ENCODE measurements at places on chromosomes 1 and 21.

DNA sequence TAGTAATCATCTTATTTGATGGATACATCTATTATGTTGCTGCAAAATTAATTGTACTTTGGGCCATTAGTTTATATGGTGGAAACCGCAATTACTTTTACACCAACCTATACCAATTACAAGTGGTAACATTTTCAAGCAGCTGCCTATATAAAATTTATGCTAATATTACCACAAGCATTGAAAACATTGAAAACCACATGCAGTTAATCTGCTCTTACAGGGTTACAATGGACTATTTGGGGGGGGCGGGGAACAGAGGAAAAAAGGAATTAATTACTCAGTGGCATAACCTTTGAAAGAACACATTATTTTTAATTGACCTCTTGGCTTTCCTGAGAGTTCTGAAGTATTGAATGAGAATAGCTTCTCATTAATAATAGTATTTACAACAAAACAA lies 1793.2 kb downstream of the NCAM2 start:
- ATAC-seq = no peak

DNA sequence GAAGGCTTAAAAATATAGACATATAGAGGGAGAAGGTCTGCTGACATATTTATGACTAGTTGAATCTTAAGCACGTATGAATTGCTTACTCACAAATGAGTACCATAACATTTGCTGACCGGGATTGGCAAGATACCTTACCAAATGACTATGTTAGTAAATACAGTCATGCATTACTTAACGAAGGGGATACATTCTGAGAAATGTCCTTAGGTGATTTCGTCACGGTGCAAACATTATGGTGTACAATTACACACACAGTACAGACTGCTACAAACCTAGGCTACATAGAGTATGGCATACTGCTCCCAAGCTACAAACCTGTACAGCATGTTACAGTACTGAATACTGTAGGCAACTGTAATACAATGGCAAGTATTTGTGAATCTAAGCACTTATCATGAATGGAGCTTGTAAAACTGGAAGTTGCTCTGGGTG lies 19.4 kb upstream of the UBE2U start:
- ATAC-seq = no peak

DNA sequence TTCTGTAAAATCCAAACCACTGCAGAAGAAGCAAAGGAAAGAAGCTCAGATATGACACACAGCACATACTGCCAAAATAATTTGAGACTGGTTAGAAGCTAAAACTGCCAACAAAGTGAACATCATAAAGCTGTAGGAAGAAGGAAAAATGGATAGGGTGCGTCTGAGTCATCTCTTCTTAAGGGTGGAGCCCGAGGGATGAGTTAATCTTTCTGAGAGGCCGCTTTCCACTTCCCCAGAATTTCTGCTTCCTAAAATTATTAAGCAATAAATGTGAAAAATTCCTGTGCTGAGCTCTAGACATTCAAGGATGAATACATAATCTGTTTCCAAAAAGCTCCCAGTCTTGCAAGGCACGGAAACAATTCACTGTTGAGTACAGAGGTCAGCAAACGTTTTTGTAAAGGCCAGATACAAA lies 20.1 kb downstream of the PPT1 start:
- no peak for ATAC-seq

DNA sequence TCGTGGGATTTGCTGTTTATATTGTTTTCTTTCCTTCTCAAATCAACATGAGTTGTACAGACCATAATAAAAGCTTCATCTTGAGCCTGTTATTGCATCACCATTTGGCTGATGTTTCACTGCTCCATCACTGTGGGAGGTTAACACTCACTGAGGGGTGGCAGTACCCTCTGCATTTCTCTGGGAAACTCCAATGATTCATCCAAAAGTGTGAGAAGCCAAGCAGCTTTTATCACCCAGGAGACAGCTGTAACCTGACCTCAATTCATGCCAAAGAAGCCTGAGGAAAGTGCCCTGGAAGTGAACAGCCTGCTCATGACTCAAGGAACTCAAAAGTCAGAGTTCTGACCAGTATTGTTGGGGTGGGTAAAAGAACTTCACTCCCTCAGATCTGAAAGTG lies 84.1 kb downstream of the GPR88 start:
- ATAC-seq = peak; percentile 66

- ATAC-seq = no peak
Measured at GRCh38 chr1:76121850-76122249, 47.3 kb downstream of the ST6GALNAC3 start.

DNA sequence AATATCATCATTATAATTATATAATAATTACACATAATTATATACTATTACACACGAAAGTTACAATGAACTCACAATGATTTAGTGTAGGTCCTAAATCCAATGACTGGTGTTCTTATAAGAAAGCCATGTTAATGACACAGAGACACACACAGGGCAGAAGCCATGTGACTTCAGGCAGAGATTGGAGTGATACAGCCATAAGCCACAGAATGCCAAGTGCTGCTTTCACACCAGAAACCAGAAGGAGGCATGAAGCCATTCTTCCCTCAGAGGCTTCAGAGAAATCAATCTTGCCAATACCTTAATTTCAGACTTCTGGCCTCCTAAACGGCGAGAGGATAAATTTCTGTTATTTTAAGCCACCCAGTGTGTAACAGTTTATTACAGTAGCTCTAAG lies 147.4 kb upstream of the KRTAP19-8 start:
- ATAC-seq = peak; percentile 16

DNA sequence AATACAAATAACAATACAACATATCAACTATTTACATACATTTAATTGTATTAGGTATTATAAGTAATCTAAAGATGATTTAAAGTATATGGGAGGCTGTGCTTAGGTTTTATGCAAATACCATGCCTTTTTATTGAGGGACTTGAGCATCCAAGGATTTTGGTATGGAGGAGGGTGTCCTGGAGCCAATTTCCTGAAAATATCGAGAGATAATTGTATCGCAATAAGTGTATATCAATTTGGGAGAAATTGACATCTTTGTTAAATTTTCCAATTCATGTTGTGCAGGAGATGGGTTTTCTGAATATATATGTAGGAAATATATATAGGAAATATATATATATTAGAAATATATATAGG lies 63.5 kb downstream of the ATP1A1 start:
- ATAC-seq = peak; percentile 24

DNA sequence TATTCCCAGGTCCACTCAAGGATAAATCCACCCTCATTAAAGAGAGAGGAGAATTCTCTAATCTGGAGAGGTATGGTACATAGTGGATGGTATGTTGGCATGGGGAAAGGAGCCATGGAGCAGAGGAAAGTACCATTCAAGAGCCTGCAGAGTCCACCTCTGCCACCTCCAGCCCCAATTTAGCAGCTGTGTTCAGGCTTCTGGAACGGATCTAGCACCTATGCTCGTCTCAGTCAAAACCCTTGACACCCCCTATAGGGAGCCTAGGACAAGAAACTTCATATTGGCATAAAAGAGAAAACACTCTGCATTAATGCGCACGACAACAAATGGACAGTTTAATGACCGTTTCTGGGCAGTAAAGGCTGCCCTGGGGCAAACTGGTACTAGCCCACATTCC lies 161.1 kb upstream of the FAM78B start:
- ATAC-seq = no peak

DNA sequence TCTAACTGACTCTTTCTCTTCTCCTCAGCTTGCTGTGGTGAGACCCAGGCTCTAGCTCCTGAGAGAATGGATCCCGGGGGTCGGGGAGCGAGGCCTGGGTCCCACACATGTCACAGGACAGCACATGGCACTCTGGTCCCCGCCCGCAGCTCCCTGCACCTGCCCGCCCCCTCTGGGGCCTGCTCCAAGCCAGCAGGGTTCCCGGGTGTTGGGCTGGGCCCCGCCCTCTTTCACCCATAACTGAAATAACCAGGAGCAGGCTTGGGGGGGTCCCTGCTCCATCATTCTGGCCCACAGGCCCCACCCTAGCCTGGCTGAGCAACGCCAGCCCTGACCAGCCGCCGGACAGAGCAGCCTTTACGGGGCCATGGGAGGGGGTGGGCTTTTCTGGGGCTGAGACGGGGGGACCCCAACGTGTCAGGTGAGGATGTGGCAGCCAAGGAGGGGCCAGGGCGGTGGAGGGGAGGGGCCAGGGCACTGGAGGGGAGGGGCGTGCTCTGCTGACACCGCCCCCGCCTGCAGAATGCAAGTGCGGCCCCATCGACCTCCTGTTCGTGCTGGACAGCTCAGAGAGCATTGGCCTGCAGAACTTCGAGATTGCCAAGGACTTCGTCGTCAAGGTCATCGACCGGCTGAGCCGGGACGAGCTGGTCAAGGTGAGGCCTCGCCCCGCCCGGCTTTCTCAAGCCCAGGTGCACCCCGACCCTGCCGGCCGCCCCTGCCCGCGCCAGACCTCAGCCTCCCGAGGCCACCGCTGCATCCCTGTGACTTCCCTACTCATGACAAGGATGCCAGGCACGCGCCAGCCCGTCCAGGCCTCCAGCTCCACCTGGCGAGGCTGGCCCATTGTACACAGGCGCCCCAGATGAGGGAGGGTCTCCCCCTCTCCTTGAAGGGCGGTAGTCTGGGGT lies 19.4 kb downstream of the COL6A1 start:
- ATAC-seq = no peak

- no peak for ATAC-seq
Measured at GRCh38 chr1:245197911-245198379, 43.2 kb downstream of the KIF26B start.

DNA sequence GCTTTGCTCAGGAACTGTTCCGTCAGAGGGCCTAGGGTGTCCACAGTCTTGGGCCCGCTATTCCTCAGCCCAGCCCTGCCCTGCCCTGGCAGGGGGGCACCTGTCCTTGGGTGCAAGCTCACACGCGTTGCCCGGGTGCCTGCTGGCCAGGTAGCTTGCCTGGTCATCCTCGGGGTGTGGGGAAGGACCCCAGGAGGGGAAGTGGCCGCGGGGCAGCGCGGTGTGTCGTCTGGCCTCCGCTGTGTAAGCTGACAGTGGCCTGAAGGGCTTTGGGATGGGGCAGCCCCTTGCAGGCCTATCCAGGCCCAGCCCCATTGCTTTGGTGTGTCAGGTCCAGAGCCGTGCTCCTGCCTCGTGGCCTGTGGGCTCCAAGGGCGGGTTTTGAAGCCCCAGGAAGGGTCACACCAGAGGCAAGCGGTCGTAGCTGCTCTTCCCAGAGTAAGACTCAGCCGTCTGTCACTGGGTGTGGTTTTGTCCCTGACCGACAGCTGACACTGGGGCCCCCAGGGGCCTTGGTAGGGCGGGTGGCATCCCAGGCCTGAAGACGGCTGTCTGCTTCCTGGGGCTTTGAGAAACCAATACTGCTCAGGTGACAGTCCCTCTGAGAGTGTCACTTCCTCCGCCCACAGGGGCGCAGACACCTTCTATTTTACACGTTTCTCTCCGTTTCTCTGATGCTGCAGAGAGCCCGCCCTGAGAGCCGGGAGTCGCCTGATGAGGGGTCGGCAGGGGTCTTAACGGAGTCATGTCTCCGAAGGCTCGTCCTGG lies 72.1 kb downstream of the SKI start:
- ATAC-seq = peak; percentile 90

DNA sequence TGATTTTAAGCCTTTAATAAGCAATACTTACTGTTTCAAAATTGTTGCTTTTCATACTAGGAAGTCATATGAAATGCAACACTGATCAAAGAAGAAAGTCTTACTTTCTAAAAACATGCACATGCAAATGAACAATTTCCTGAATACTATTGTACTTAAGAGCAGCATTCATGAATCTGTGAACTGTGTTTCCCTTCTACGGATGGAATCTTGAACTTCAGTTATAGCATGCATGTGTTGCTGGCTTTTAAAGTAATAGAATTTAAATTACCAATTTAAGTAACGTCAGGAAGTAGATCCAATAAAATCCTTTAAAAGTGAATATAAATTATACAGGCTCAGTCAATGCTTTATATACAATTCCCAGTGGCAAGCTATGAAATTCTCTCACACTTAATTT lies 348.9 kb downstream of the KCNT2 start:
- ATAC-seq = no peak

- no peak for ATAC-seq
Measured at GRCh38 chr1:27981145-27981544, 21.4 kb downstream of the XKR8 start.

- ATAC-seq = no peak
Measured at GRCh38 chr1:59733443-59734141, 81.2 kb upstream of the HOOK1 start.

DNA sequence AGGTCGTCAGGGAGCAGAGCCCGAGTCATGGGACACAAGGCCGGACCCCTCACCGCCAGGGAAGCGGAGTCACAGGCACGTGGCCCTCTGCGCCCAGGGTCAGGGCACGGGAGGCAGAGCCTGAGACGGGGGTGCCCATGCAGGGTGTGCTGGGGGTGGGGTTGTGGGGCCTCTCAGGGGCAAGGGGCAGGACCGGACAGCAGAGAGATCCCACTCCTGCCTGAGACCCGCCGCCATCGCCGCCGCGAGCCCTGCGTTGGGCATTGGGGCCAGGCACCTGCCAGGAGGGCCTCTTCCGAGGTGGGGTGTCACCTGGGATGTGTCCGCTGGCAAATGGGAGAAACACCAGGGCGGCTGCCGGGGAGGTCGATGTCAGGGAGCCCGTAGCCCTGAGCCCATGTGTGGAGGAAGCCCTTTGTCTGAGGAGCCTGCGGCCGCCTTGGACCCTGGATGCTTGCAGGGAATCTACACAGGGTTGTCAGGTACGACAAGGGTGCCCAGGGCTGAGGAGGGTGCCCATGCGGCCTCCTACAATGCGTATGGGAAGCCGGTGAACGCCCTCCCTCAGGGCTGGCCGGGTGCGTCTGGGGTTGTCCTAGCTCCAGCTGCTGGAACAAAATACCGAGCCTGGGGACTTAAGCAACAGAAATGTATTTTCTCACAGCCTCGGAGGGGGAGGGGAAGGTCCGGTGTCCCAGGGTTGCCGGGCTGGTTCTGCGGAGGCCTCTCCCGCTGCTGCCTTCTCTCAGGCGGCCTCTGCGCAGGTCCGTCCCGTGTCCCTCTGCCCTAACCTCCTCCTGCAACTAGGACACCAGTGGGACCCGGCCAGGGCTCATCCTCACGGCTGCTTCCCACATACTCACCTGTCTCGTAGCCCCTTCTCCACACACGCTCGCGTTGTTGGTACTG lies 16.4 kb upstream of the C1orf159 start:
- no peak for ATAC-seq

- ATAC-seq = no peak
Measured at GRCh38 chr1:72432645-72433267, 150.4 kb upstream of the NEGR1 start.

- ATAC-seq = no peak
Measured at GRCh38 chr1:94929351-94930217, 2.7 kb upstream of the CNN3 start.

All from activated T-helper 17 cell treated with anti-CD3 and anti-CD28 coated beads, Interleukin-2, amount 50 U/mL, for 72 hours (primary cell).